ENCODE measurements at places on chromosomes 11 and 22.
A peak's percentile ranks its signal among the peaks of the same experiment; 100 is the strongest.

DNA sequence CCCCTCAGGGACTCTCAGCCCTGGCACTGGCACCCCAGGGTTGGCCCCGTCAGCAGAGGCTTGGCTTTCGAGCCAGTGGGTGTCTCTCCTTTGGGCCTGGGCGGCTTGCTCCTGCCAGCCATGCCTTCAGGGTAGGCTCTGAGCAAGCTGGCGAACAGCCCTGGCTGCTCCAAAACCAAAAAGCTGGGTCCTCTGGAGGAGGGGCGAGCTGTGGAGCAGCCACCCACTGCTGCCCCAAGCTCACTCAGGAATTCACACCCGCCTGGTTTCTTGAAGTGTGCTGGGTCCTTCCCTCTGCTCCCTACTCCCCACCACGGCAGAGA, 6.2 kb downstream of the YDJC start:
- no peak for DNase-seq

DNA sequence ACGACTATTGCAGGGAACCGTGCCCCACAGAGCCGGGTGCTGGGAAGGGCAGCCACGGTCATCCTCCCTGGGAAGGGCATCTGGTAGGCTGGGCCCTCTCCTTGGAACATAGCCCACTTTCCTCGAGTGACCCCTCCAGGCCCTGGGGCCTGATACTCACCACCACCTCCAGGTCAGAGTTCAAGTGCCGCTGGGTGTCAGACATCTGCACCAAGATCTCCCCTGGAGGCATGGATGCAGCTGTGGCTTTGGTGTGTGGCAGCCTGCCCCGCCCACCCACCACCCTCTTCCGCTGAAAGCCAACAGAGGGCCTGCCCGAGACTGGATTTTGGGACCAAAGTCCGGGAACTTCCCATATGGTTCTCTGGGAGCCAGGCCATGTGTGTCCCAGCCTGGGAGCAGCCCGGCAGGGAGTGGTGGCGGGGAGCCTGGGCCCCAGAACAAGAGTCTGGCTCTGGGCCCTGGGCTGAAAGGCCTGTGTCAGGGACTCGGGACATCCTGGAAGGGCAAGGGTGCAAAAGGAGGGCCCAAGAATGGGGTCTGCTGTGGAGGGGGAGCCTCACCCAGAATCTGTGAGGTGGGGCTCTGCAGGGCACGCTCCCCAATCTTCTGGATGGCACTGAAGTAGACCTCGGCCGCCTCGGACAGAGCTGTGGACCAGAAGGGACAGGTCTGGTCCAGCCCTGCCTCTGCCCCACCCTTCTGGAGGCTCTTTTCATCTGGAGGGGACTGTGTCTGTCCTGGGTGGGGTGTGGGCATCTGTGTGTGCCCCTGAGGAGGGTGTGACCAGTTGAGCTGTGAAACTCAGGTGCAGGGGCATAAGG, 2.6 kb downstream of the BAIAP2L2 start:
- DNase-seq, result peak; percentile 30

- DNase-seq, result peak; percentile 29
Measured at GRCh38 chr11:69000831-69001242, 12.2 kb downstream of the MRGPRF start.

- DNase-seq, result peak; percentile 33
Measured at GRCh38 chr22:27992294-27993165, 73.5 kb upstream of the PITPNB start.

GRCh38 chr22:49368976-49369725, 458.5 kb downstream of the BRD1 start:
- DNase-seq, result peak; percentile 51

DNA sequence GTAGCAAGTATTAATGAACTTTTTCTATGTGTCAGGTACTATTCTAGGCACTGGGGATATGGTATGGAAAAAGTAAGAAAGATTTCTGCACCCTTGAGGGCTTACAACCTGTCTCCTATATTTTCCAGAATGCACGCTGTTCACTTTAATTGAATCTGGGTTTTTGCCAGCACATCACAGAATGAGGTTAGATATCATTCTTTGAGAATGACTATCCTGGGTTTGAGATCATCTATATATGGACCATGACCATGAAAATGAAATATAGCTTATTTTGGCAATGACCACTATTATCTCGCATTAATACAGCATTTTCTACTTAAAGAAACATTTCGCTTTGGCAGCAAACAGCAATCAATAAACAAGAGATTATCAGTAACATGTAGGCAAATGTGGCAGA, 46.9 kb downstream of the C11orf71 start:
- no peak for DNase-seq

DNA sequence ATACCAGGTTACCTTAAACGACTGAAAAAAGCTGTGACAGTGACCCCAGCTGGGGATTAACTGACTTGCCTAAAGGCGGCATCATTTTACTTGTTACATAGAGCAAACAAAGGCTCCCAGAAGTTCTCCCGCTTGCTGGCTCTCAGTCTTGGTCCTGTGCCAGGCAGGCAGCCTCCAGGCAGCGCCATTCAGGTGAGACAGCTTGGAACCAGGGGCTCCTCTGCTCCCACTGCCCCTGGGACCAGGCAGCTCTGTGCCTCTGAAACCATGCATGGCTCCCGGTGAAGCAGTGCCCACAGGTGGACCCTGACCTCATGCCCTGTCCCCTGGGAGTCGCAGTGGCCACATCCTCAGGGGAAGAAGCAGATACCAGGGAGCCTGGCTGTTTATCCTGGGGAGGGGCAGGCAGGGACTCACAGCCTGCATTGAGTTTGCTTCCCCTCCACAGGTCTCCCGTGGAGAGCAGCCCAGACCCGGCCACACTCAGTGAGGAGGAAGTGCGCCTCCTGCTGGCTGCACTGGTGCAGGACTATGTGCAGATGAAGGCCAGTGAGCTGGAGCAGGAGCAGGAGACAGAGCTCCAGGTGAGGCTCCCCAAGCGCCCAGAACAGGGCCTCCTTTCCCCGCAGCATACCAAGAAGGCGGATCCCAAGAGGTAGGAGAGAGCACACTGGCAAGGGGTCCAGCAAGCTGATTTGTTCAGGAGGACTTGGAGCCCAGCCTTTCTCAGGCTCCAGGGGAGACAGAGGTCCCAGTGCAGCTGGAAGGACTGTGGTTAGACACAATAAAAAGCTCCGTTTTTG, 15.6 kb upstream of the CYP2R1 start:
- DNase-seq, result peak; percentile 90

DNA sequence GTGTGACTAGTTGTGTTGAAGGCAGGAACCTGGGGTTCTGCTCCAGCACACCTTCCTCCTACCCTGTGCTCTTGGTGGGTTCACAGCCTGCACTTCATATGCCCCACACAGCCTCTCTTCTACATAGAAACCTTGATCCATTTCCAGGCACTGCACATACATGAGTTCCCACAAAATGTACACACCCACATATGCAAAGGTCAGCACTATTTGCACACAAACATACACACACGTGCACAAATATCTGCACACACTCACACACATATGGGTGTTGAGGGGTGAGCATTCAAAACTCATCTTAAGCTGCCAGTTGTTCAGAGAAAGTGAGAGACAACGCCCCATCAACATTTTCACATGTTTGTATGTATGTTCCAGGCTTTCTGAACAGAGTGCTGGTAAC, 201.0 kb downstream of the BARX2 start:
- DNase-seq, result no peak

- DNase-seq, result no peak
Measured at GRCh38 chr22:48104766-48105165, 1342.3 kb downstream of the TBC1D22A start.

DNA sequence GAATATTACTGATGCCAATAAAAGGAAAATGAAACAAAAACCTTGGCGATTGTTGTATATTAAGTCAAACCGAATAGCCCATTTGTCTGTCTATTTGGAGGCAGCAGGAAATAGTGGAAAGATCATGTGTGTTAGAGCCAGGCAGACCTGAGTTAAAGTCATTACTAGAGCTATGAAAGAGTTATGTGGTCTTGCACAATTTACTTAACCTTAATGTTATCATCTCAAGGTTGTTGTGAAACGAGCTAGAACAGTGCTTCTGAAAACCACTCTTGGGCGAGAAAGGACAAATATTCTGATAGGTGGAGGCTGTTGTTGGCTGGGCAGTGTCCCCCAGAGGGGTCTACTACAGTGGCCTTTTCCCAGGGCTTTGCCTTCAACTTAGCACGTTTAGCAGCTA, 60.0 kb upstream of the NUP160 start:
- DNase-seq, result no peak

DNA sequence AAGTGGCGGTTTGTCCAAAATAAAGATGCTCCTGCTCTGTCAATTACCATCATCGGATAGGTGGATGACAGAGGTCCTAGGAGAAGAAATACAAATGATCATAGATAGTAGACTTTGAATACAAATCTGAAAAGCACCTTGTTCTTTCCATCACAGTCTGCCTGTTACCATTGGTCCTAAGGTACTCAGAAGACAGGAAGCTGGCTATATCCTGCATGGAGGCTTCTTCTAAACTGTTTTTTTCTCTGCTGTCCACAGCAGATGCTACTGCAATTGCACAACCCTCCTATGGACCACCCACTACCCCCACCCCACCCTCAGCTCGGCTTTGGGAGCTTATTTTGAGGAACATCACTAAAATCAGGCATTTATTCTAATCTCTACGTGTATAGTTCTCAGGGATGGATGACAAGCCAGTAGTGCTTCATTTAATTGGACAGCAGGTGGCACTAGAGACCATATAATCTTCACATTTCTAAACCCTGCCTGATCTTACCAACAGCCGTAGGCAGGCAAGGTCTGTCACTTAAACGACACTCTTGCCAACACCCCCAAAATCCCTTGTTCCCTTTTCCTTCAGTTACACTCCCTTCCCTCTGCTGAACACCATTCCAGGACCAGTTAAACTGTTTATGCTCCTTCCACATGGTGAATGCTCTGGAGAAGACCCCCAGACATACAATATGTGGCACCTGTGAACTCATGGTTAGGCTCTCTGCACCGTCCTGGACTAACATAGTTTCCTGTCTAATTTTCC, 6.6 kb upstream of the PTS start:
- no peak for DNase-seq

DNA sequence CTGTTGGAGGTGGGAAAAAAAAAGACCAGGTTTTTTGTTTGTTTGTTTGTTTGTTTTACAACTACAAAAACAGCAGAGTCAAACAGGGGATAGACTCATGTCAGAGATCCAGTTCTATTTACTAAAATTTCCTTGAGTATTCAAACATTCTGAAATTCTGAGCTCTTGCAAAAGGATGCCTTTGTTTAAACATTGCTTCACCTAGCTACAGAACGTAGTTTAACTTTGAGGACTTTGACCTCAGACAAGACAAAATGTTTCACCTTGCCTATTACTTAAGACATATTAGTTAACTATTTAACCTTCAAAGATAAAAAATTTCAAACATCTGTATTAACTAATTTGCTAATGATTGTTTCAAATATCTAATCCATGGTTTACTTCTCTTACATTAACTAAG, 36.1 kb upstream of the GLYATL2 start:
- no peak for DNase-seq

- no peak for DNase-seq
Measured at GRCh38 chr22:19483481-19484244, 3.9 kb downstream of the CDC45 start.

- DNase-seq, result no peak
Measured at GRCh38 chr11:107387666-107388065, 70.0 kb downstream of the CWF19L2 start.

DNA sequence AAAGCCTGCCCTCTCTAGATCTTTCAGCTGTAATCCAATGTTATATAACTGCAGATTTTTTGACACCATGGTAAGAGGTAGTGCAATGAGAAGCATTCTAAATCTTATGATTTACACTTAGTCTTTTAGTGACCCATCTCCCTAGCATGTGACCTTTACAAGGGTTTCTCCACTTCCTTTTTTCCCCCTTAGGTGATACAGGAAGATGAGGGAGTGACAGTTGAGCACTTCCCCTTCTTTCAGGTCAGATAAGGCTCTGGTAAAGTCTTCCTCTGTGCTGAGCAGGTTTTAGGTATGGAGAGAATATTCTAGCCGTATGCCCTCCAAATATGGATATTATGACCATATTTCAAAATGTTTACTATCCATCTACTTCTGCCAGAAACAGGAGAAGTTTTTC, 753.6 kb downstream of the JRKL start:
- DNase-seq, result no peak

DNA sequence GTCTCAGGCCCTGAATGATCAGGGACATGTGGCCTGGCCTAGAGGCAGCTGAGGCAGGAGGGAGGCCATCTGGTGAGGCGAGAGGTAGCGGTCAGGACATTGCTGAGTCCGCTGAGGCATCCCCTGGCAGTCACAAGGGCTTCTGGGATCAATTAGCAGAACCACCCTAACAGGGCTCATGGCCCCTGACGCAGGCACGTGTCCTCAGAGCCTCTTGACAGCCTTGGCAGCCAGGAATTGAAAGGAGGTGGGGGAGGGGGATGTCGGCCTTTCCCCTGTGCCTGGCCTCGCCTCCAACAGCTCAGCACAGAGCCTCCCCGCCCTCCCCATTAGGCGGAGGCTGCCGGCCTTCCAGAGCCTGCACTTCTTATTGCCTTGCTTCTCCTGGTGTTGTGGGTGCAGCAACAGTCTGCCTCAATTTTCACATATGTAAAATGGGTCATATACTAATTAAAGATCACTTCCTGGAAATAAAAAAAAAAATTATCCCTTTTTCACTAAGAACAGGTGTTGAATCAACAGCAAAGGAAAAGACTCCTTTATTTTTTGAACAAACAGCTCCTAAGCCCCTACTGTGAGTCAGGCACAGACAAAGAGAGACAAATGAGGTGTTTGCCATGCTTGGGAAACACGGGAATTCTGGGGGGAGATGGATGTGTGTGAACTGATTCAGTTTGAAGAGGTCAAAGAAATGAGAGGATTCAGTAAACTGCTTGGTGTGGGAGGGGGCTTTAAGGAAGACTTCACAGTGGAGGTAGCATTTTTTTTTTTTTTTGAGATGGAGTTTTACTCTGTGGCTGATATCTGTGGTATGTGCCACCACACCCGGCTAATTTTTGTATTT, 55.3 kb downstream of the NFAM1 start:
- DNase-seq, result peak; percentile 73

- no peak for DNase-seq
Measured at GRCh38 chr11:17535488-17535887, 8.7 kb downstream of the USH1C start.

GRCh38 chr11:24271798-24272197, 225.1 kb upstream of the LUZP2 start:
- no peak for DNase-seq

GRCh38 chr11:90391756-90392155, 168.9 kb upstream of the CHORDC1 start:
- no peak for DNase-seq

GRCh38 chr11:106608677-106609076, 409.6 kb downstream of the GUCY1A2 start:
- no peak for DNase-seq

DNA sequence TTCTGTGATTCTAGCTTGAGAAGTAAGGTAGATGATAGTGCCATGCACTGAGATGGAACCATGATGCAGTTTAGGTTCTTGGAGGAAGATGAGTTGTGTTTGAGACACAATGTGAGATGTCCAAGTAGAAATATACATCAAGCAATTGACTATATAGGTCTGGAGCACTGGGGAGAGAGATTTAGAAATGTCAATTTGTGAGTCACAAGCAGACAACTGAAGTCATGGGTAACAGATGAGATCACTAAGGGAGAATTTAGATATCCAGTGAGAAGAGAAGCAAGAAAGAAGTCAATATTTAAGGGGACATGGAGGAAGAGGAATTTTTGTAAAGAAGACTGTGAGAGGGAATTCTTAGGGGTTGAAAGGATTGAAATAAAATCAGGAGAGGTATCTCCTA, 65.1 kb upstream of the RRAS2 start:
- DNase-seq, result no peak

Data from lower lobe of right lung (tissue), 2 donors.